Stimulated activated CD8-positive, alpha-beta memory T cell treated with anti-CD3 and anti-CD28 coated beads, Interleukin-15, amount 100 ng/mL, for 24 hours (primary cell): ENCODE measurements at places on chromosomes 3 and 15.

- DNase-seq, result no peak
Observed at GRCh38 chr15:85976986-85977385, 102.7 kb upstream of the AGBL1 start.

DNA sequence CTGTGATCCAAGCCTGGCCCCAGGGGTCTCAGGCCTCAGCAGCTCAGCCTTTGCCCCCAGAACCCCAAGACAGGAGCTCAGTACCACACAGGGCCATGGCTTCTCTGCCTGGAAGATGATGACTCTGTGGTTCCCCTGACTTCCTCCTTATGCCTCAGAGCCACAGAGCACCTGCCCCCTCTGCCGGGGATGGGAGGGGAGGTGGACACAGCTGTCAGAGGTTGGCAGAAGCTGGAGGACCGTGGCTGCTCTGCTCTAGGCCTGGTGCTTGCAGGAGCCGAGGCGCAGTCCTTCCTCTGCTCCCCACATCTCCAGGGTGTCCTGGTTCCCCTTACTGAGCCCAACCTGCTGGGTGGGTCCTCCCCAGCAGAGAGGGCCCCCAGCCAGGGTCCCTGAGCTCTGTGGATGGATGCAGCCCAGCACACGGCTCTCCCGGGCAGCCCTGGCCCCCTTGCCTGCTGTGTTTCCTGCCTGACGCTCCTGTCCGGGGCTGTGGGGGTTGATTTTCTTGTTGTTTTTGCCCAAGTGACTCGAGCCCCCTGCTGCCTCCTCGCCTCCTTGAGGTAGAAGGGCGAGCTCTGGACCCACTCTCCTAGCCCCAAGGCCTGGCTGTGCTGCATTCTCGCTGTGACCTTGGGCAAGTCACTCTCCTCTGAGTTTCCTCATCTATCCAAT is 36.6 kb downstream of the PSTPIP1 start:
- DNase-seq, result no peak

GRCh38 chr15:53834214-53834613 is 74.8 kb upstream of the WDR72 start:
- DNase-seq, result no peak

DNA sequence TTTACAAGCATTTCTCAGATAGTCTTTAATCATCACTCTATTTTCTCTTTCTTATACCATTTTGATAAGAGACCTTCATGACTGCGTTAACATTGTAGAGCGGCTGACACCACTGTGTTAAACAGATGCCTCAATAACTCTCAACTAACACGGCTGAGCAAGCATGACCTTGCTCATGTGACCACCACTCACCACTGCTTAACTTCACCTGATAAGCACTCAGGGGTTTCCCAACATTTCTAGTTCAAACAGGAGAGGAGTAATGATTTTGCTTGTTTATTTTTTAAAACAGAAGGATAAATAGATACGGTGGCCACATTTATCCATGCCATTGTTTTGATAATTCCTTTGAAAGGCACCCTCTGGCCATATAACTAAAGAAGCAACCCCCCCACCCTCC is 37.7 kb upstream of the TMEM45A start:
- DNase-seq, result no peak

- no peak for DNase-seq
Observed at GRCh38 chr15:63181648-63182047, 7.8 kb upstream of the RAB8B start.

DNA sequence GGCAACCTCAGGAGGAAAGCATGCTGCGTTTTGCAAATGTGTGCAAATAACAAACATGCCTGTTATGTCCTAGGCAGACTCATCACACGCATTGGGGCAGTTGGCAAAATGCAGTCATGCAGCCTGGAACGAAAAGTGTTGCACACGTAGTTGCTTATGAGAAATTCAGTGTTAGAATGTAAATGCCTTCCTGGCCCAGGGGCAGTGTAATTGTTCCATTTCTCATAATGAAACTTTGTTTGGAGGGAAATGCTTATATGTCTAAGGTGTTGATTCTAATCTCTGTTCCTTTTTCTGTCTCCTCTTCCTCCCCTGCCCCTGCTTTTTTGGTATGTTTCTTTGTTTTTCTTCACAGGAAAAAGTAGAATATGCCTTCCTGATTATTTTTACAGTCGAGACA is 156.0 kb downstream of the CACNA1D start:
- DNase-seq, result no peak

DNA sequence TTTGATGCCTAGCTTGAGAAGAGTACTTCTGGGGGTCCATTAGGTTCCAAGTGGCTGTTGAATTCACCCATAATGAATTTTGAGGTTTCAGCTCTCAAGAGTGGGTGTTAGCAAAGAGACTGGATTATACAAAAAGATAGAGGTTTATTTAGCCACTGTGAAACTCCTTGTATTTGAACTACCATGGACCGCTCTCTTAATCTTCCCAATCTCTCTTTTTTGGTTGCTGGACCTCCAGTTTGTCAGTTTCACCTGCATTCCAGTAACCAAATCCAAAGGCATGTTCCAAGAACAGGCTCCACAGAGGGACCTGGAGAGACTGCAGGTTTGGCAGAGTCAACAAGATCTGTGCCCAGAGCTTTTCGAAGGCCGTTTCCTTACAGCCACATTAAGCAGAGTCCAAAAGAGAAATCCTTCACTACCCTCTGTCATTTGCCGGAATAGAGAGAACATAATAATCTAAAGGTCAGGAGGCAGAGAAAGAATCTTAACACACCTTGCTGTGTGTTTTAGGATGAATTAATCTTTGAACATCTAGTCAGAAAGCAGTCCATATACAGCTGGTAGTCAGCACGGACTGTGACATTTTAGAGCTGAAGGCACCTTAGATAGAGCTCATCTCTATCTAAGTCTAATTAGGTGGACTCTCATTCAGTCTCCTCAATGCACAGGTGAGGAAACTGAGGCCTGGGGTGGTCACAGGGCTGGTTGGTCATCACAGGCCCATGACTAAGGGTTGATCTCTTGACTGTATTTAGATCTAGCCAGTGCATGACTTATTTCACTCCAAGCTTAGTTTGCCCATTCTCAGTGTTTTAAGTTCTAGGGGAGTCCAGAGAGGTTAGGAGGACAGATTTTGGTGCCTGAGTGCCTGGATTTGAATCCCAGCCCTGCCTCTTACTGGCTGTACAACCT is 1.3 kb downstream of the ABHD2 start:
- no peak for DNase-seq

DNA sequence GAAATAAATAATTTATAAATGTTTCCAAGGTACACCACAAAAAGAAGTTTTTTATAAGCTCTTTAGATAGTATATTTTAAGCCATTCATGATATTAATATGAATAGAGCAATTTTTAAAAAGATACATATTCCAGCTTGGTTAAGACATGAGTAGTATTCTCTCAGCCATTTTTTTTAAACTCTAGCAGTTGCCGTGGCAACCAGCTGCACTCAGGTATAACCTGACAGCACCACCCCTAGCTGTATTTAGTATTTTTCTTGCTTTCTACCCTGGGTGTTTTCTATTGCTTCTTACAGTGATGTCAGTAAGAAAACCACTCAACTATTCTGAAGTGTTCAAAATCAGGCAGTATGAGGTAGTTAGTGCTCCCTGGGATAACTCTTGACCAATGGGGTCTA is 496.3 kb upstream of the CNTN3 start:
- DNase-seq, result no peak

DNA sequence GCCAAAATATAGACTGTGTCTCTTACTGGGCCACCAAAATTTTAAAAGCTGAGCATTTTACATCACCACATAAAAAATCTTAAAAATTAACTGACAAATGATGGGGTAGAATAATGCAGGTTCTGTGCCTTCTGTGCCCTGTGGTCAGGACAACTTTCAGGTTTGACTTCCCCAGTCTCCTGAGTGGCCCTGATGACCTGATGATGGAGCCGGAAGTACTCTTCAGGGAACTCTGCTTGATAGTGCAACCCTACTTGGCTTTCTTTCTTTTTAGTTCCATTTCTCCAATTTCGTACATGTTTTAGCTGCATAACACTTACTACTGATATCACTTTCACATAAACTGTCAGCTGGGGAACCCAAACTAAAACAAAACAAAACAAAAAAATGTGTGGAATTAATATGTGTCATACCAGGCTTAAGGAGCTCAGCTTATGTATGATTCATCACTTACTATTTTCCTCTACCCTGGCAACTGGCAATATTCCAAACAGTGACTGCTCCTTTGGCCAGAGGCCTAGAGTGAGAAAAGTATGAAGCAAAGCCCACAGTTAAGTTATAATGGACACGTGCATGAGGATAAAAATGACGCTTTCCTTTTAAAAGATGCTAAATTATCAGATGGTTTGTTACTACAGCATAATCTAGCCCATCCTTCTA is 194.3 kb downstream of the BCHE start:
- DNase-seq, result no peak

DNA sequence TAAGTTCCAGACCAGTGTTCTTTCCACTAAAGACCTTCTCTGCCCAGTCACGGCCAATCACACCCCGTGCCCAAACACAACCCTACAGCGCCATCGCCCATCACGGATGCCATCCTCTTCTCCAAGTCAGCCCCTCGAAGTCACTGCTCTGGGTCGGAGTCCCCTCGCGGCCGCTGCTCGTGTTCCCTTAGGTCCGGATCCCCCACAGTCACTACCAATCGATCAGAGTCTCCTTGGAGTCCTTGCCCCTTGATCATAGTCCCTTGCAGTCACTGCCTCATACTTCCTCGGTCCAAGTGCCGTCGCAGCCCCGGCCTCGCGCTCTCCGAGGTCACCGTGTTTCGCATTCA is 461 bp downstream of the PCYT1A start:
- no peak for DNase-seq

- DNase-seq, result no peak
Observed at GRCh38 chr15:36878684-36879262, 221.6 kb downstream of the MEIS2 start.

GRCh38 chr3:126355777-126356372 is 1.3 kb downstream of the KLF15 start:
- DNase-seq, result no peak

DNA sequence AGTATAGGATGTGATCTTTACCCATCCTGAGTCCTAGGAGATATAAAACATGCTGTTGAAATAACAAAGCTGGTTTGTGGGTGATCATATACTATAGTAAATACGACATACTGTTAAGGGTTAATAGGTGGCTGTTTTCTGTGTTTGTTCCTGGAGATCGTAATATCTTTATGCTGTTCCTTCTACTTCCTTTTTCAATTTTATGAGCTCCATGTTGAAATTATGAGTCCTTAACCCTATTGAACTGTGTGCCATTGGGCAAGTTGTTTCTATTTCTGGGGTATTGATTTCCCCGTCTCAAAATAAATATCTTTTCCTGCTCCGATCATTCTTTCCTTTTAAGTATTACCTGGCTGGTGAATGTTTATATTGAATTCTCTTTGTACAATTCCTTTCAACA is 115.1 kb downstream of the LPP start:
- DNase-seq, result no peak

GRCh38 chr3:54056521-54056920 is 65.8 kb upstream of the CACNA2D3 start:
- no peak for DNase-seq
